NCI-H2107 (cell line): ENCODE measurements at places on chromosomes 7 and 10.

GRCh38 chr10:115572740-115573455 lies 479.7 kb downstream of the ATRNL1 start:
- DNase-seq: no peak

DNA sequence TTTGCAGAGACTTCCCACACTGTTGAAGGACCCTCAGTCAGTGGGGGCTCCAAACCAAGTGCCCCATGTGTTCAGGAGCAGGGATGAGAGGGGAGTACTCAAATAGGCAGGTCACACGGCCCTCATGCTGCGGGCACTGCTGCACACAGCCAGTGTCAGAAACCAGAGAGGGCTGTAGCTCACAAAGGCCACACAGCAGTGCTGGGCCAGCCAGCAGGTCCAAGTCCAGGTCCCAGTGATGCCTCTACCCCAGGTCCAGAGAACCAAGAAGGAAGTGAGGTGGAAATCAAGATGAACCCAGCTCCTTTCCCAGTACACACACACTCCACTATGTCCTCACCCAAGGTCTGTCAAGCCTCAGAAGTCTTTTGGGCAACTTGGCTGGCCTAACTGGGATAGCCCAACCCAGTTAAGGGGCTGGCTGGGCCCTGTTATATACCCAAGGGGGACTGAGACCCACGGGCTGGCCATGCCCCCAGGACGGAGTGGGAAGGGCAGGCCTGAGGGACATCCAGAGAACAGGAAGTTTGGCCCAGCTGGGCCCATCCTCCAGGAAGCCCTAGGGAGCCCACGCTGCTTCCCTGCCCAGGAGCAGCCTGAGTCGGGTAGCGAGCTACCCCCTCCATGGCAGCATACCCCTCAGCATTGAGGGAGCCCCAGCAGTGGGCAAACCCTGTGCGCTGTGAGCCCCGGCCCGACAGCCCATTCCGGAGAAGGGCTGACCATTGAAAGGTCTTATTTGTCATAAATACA lies 24.3 kb downstream of the GRID1 start:
- DNase-seq: no peak

DNA sequence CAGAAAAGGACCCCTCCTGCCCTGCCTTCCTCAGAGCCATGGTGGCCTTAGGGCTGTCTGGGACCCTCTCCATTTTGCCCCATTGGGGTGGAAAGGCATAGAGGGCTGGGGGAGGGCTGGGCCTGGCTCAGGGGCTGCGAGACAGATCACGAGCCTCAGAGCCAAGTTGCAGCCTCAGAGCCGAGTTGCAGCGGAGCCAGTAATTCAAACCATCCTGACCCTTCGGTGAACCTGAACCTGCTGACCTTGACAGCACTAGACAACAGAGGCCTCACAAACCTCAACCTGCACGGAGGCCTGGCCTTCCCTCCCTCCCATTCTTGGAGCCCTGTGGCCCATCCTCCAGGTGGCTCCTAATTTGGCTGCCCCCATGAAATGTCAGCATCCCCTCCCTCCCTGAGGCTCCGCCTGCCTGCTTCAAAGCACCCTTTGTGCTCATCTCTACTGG lies 45.4 kb downstream of the PAX2 start:
- DNase-seq: no peak

DNA sequence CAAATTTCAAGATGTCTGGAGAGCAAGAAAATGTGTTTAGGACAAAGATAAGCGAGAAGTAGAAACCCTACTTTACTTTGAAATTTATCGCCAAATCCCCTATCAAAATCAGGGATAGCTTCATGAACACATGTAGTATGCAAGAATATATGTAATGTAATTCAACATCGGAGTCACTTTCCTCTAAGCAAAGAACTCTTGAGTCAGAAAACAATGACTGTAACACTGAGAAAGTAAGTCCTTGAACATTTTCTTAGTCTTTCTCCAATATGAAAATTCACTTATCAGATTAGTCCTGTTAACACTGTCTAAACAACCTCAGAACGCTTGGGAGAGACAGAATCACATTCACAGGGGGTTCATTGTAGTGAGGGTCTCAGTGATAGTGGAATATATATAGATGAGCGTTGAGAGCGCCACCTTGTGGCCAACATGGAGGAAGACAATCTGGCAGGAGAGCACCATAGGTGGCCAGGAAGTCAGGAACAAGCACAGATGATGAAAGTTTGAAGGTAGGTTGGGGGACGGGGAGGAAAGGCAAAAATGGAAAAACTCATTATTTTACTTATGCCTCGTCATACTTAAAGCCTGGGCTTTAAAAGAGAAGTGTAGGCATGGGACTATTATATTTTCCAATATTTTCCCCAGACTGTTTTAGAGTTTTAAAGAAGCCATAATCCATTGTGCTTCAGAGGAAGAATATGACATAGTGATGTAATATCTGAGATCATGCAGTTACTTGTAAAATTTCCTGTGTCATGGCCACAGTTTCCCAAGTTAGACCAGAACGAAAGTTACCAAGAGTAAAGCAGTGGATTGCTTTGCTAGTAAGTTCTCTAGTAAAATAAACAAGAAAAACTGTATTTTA lies 115.5 kb upstream of the GNAI1 start:
- peak; percentile 31 for DNase-seq

DNA sequence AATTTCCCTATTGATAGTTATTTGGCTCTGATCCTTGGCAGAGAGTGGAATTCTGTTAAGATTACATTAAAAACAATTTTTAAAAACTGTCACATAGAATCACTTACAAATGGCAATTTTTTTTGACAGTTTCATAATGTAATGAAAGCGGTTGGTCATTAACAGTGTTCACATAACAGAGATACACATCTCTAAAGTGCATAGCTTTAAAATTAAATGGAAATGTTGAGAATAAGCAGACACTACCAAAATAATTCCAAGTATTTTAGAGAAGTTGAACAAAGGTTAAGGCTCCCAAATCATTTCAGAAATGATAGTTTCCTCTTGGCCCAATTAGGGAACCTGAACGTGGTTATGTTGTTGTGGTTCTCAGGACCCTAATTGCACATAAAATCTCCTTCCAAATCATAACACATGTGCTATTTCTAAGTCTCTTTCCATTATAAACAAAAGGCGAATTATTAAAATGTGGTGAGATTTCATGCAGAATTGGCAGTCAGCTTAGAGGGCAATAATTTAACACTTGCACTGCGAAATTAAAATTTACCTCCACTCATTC lies 528.9 kb upstream of the FZD8 start:
- no peak for DNase-seq

- no peak for DNase-seq
Measured at GRCh38 chr7:80807166-80807900, 111.5 kb downstream of the SEMA3C start.
